Activated CD8-positive, alpha-beta memory T cell treated with anti-CD3 and anti-CD28 coated beads for 1 hour (primary cell): ENCODE measurements at places on chromosomes 13 and 19.

DNA sequence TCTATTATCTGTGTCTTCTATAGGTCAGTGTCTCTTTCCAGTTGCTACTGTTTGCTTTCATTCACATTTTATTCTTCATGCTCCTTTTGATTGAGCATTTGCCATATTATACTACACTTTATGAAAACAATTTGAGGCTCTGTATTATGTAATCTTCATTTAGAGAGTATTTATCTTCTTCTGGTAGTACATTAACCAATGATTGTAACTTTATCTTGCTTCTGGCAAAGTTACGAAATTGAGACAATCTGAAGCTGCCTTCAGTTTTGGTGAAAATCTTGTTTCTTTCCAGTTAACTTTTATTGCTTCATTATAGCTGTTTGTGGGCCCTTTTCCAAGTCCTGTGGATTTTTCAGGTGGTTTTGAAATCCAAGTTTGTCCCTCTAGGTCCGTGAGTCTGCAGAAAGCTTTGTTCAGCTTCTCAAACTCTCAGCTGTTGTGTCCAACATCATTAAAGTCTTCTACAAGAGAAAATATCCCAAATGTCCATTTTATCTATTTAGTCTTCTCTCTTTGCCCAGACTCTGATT lies 1255.4 kb upstream of the SPRY2 start:
- no peak for DNase-seq

DNA sequence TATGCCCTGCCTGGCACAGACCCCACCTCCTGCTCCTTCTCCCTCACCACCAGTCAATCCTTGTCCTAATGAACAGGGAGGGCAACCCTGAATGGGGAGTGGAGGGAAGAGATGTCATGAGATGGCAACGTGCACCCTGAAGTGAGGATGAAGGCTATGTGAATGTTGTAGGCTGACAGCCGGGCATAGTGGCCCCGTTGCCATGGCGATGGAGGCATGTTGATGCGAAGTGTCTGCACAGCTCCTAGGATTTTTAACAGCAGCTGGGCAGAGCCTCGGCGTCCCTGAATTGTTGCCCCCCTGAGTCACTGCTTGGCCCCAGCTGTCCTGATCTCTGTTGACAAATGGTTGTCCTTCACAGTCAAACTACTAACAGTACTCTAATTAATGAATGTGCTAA lies 4.8 kb upstream of the ALOX5AP start:
- no peak for DNase-seq

DNA sequence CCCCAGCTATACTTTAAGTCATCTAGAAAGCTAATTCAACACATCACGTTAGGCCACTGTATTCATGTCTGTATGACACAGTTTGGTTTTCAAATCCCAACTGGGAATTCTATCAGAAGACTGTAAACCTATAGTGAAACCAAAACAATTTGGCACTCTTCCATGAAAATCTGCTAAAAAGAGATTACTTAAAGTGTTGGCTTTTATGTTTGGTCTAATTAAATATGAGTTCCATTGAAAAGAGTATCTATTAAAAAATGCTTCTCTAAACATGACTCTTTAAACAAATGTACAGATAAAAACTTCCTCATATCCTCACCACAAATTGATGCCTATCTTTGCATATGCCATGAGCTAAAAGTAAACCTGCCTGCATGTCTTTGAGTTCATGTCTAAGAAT lies 25.4 kb downstream of the PCDH9 start:
- no peak for DNase-seq

- DNase-seq = no peak
Observed at GRCh38 chr19:44839276-44839675, 6.8 kb upstream of the NECTIN2 start.

GRCh38 chr19:47197141-47197540 lies 33.9 kb downstream of the BBC3 start:
- no peak for DNase-seq

GRCh38 chr13:29484236-29484635 lies 111.3 kb downstream of the SLC7A1 start:
- no peak for DNase-seq

GRCh38 chr19:7888145-7888825 lies at the start of gene LRRC8E:
Gene LRRC8E, plus strand, starts transcription at chr19:7888510. Its CDS starts 7,094 bp downstream, at chr19:7895604.
- DNase-seq = no peak

DNA sequence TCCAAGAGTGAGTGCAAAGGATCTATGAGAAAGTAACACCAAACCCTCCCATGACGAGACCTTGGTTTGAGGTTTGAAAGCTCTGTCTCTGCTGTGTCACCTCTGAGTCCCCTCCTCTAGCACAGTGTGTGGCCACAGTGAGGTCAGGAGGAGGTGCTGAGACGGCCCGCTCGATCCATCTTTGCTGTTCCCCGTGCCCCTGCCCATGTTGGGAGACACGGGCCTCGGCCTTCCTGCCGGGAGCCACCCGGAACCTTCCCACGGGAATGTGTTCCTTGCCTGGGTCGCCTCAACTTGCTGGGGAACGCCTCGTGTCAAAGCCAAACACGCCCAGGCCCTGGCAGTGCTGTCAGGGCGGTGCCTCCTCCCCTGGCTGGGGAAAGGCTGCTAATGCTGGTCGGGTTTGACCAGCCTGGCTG lies 10.1 kb downstream of the NANOS3 start:
- no peak for DNase-seq

- DNase-seq = no peak
Observed at GRCh38 chr13:34431827-34432581, 510.1 kb upstream of the NBEA start.

GRCh38 chr13:71171740-71172139 lies 695.3 kb downstream of the DACH1 start:
- no peak for DNase-seq
